OCI-M1 (cell line): ENCODE measurements at places on chromosomes 6 and 20.

GRCh38 chr20:48667889-48668413 lies 159.8 kb downstream of the PREX1 start:
- no peak for DNase-seq

- no peak for DNase-seq
Observed at GRCh38 chr20:57097245-57097915, 169.1 kb downstream of the BMP7 start.

DNA sequence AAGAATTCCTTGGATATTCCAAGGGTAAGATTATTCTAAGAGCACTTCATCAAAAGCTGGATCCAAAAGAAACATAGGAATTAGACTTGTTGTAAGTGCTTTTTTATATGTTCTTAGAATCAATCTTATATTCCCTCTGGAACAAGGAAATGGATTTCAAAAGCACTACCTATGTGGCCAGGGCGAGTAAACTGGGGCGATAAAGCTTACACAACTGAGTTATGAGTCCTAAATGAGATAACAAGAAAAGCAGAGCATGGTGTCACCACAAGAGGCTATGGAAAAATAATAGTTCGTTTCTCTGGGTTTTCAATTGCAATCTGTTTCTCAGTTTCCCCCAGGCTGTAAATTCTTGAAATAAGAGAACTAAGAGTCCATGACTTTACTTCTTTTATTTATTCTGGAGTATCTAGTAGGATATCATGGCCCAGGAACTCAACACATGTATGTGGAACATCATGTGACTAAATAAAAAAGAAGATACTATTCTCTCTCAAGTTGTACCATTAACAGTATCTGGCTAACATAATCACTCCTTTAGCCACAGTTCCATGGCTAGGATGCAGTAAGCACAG lies 51.5 kb downstream of the NUDT3 start:
- DNase-seq, result no peak

DNA sequence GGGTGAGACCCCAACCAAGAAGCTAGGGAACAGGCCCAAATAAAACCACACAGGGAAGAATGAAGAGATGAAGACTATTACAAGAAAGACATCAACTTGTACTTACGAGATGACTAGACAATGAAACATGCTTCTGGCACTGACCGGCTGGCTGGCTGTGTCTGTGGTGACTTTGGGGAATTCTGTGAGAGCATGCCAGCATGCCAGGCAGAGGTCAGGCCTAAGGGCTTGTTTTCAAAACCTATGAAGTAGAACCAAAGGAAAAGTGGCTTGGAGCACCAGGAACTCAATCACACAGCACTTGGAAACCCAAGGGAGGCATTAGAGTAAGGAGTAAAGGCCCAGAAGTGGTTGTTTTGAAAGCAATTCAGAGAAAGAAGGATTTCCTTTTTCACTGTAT lies 28.4 kb upstream of the GSTA3 start:
- no peak for DNase-seq
